ENCODE measurements at places on chromosomes 13 and 19. TPM values are rescaled to one million over a fixed set of nuclear protein-coding genes. Genes with fewer than 3 reads are reported as not detected.

DNA sequence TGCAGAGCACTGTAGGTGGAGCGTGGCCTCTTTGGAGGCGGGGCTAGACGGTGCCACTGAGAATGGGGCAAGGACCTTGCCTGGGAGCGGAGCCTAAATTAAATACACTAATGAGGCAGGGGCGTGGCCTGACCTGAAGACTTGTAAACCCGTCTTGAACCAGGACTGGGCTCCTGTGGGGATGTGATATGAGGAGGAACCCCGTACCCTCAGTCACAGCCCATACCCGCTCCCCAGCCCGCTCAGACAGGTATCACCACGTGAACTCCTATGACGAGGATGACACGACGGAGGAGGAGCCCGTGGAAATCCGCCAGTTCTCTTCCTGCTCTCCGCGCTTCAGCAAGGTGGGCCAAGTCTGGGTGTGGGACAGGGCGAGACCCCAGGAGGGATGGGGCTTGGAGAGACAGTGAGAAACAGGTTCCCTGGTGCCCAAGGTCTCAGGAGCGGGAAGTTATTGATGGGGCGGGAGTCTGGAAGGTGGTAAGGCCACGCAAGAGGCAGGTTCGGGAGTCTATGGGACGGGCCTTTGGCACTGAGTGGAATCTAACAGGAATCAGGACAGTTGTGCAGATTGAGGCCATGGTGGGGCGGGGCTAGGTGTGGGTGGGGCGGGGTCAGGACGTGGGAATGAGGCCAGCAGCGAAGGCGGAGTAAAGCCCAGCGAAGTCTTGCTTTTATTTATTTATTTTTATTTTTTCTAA, 14.7 kb downstream of the DNASE2 start:
- no peak overlapping the region for H3K4me3 ChIP-seq
- no peak for DNase-seq
- peaks cover 10% of the 10 kb centered on the region for H3K4me1 ChIP-seq
- H3K27me3 ChIP-seq = no peaks in the 10 kb centered on the region
- H3K36me3 ChIP-seq = no peaks in the 10 kb centered on the region
- no peak overlapping the region for H3K27ac ChIP-seq

DNA sequence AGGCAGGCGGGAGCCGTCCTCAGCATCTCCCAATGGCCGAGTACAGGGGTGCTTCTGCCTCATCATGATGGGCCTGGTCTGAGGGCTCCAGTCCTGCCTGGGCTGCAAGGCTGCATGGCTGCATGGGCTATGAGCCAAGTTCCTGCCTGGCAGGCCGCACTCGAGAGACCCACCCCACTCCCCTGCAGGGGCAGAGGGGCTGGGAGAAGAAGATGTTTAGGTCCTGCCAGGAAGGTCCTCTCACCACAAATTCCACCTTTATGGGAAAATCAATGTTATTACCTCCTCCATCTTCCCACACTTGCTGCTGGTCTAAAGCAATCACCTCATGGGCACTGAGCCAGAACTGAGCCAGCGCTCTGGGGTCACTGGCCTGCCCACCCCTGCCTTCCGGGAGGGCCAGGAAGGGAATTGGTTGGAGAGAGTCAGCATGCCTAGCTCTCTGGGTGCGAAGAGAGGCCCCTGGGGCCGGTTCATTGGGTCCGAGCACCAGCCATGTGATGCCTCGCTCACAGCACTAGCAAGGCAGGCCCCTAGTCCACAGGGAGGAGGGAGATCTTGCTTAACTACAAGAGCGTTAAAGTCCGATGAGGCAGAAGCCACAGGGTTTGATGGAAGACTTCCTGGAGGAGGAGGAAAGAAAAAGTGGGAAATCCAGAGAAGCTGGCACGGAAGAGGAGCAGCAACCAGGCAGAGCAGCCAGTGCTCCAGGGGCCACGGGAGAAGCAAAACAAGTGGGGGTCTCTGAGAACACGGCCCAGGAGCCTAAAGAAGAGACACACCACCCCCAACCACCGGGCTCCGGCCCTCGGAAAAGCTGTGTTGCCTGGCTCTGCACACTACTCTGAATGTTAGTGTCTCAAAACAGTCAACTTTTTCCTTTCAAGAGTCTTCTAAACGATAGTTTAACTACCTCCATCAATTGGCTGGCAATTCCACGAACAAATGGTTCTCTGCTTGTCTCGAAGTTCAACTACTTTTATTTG, 63.1 kb downstream of the CEBPG start:
- no peak overlapping the region for H3K4me3 ChIP-seq
- H3K27ac ChIP-seq = no peak overlapping the region
- no peaks in the 10 kb centered on the region for H3K27me3 ChIP-seq
- H3K36me3 ChIP-seq = no peaks in the 10 kb centered on the region

- no peaks in the 10 kb centered on the region for H3K27me3 ChIP-seq
- no peak overlapping the region for H3K4me3 ChIP-seq
- H3K4me1 ChIP-seq = no peaks in the 10 kb centered on the region
- H3K36me3 ChIP-seq = no peaks in the 10 kb centered on the region
- H3K27ac ChIP-seq = no peak overlapping the region
Observed at GRCh38 chr13:44698066-44698465, 121.9 kb upstream of the TSC22D1 start.

- H3K4me3 ChIP-seq = no peak overlapping the region
- no peaks in the 10 kb centered on the region for H3K27me3 ChIP-seq
- no peaks in the 10 kb centered on the region for H3K36me3 ChIP-seq
- peaks cover 64% of the 10 kb centered on the region for H3K4me1 ChIP-seq
Observed at GRCh38 chr19:49567861-49568441, 12.4 kb downstream of the NOSIP start.

- no peak overlapping the region for H3K4me3 ChIP-seq
- peaks cover 5% of the 10 kb centered on the region for H3K36me3 ChIP-seq
- no peaks in the 10 kb centered on the region for H3K4me1 ChIP-seq
Observed at GRCh38 chr19:39180749-39181148, 16.0 kb upstream of the NCCRP1 start.

GRCh38 chr19:38564981-38565690, 52.6 kb downstream of the MAP4K1 start:
- H3K4me1 ChIP-seq = no peaks in the 10 kb centered on the region
- H3K27ac ChIP-seq = no peak overlapping the region
- no peaks in the 10 kb centered on the region for H3K36me3 ChIP-seq
- no peaks in the 10 kb centered on the region for H3K27me3 ChIP-seq
- no peak overlapping the region for H3K4me3 ChIP-seq
- DNase-seq = peak; percentile 10

GRCh38 chr19:20067943-20068342, 9.9 kb upstream of the ZNF90 start:
- no peak overlapping the region for H3K4me3 ChIP-seq
- no peaks in the 10 kb centered on the region for H3K4me1 ChIP-seq
- H3K27me3 ChIP-seq = no peaks in the 10 kb centered on the region
- no peaks in the 10 kb centered on the region for H3K36me3 ChIP-seq
- no peak overlapping the region for H3K27ac ChIP-seq

- H3K4me1 ChIP-seq = no peaks in the 10 kb centered on the region
- no peak overlapping the region for H3K27ac ChIP-seq
- DNase-seq = no peak
- no peak overlapping the region for H3K4me3 ChIP-seq
- no peaks in the 10 kb centered on the region for H3K36me3 ChIP-seq
- H3K27me3 ChIP-seq = no peaks in the 10 kb centered on the region
Observed at GRCh38 chr13:98606296-98606695, 29.4 kb upstream of the STK24 start.

- H3K27ac ChIP-seq = no peak overlapping the region
- no peak for DNase-seq
- no peaks in the 10 kb centered on the region for H3K4me1 ChIP-seq
- H3K36me3 ChIP-seq = no peaks in the 10 kb centered on the region
- no peak overlapping the region for H3K4me3 ChIP-seq
Observed at GRCh38 chr13:110767476-110767875, 54.0 kb downstream of the ING1 start.

GRCh38 chr19:16896146-16897028, 7.6 kb downstream of the F2RL3 start:
- H3K4me3 ChIP-seq = peak overlapping the region; percentile 31
- no peaks in the 10 kb centered on the region for H3K27me3 ChIP-seq
- no peaks in the 10 kb centered on the region for H3K36me3 ChIP-seq
- DNase-seq = peak; percentile 24
- H3K4me1 ChIP-seq = peaks cover 11% of the 10 kb centered on the region

DNA sequence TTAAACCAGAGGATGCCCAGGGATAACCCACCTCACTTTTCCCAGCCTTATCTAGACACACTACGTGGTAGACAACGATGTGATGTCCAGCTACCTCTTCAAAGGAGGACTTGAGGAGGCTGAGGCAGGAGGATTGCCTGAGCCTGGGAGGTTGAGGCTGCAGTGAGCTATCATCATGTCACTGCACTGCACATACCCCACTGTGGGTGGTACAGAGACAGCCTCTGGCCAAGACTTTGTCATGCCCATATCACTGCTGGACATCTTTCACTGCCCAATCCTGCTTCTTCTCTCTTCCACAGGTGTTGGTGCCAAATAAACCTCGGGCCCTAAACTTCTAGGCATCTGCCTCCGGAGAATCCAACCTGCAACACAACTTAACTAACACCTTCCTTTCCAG, 85.8 kb downstream of the FAM216B start:
- DNase-seq = no peak
- H3K4me1 ChIP-seq = no peaks in the 10 kb centered on the region
- H3K4me3 ChIP-seq = no peak overlapping the region
- no peaks in the 10 kb centered on the region for H3K36me3 ChIP-seq
- no peaks in the 10 kb centered on the region for H3K27me3 ChIP-seq

- peak within 1 kb of the TSS; percentile 99 for H3K27ac ChIP-seq
- no peaks in the 10 kb centered on the region for H3K27me3 ChIP-seq
- DNase-seq = peak; percentile 93
- peaks cover 87% of the 10 kb centered on the region for H3K4me1 ChIP-seq
- no peaks in the 10 kb centered on the region for H3K36me3 ChIP-seq
Observed at GRCh38 chr19:11089254-11090013, at the start of gene LDLR. Gene LDLR (plus strand): TSS chr19:11089463. CDS start chr19:11089549, 86 bp downstream.

The BRSK1 gene
- 1.0 TPM for total RNA-seq

GRCh38 chr13:36096461-36097416, 34.4 kb downstream of the DCLK1 start:
- no peaks in the 10 kb centered on the region for H3K36me3 ChIP-seq
- H3K27ac ChIP-seq = no peak overlapping the region
- no peaks in the 10 kb centered on the region for H3K27me3 ChIP-seq
- H3K4me1 ChIP-seq = peaks cover 6% of the 10 kb centered on the region

The ZNF491 gene
- total RNA-seq = 2.6 TPM

- H3K27ac ChIP-seq = no peak overlapping the region
- no peak for DNase-seq
- H3K27me3 ChIP-seq = no peaks in the 10 kb centered on the region
- no peaks in the 10 kb centered on the region for H3K4me1 ChIP-seq
- H3K4me3 ChIP-seq = no peak overlapping the region
Observed at GRCh38 chr13:97001636-97002035, 7.4 kb upstream of the OXGR1 start.

GRCh38 chr13:30529085-30529834, 63.5 kb upstream of the HMGB1 start:
- no peak overlapping the region for H3K27ac ChIP-seq
- H3K4me1 ChIP-seq = no peaks in the 10 kb centered on the region
- no peak overlapping the region for H3K4me3 ChIP-seq

The MEDAG gene
- 36.6 TPM for total RNA-seq

Data from body of pancreas (tissue), 4 donors.